Activated CD8-positive, alpha-beta T cell treated with anti-CD3 and anti-CD28 coated beads for 36 hours (primary cell): ENCODE measurements at places on chromosomes 16 and 17.

DNA sequence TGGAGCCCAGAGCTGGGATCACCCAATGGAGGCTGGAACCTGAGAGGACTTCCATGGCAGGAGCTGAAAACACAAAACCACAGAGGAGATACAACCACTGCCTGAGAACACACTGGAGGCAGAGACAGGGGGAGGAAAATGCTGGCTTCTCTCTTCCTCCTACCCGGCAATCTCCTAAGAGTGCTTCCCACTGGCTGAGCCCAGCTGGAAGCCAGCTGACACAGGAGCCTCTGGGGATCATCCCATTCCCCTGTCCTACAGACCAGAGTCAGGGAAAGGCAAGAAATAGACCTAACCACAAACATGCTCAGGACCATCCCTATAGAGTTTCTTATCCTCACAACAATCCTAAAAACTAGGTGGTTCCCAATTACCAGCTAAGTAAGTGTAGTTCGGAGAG is 112.4 kb upstream of the CDH5 start:
- DNase-seq: no peak
- no peaks in the 10 kb centered on the region for H3K4me1 ChIP-seq
- no peaks in the 10 kb centered on the region for H3K27me3 ChIP-seq
- H3K27ac ChIP-seq: no peak overlapping the region

DNA sequence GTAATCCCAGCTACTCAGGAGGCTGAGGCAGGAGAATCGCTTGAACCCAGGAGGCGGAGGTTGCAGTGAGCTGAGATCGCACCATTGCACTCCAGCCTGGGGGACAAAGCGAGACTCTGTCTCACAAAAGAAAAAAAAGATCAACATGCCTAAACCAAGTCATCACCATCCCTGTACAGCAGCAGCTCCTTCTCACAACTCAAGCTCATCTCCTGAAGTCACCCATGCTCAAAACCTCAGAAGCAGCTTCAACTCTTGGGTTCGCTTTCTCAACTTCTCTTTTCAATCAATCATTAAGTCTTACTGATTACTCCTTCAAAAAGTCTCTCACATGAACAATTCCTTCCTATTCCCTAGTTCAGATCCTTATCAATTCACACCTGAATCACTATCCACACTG is 31.3 kb downstream of the PHLPP2 start:
- peaks cover 2% of the 10 kb centered on the region for H3K4me1 ChIP-seq
- H3K4me3 ChIP-seq: no peak overlapping the region
- no peak overlapping the region for H3K27ac ChIP-seq
- peaks cover 6% of the 10 kb centered on the region for H3K36me3 ChIP-seq
- H3K27me3 ChIP-seq: no peaks in the 10 kb centered on the region
- DNase-seq: no peak

- no peaks in the 10 kb centered on the region for H3K27me3 ChIP-seq
- no peak within 1 kb of the TSS for H3K4me3 ChIP-seq
- H3K27ac ChIP-seq: no peak within 1 kb of the TSS
- H3K4me1 ChIP-seq: no peaks in the 10 kb centered on the region
Measured at GRCh38 chr16:57970970-57971369, at the start of gene CNGB1. TSS of gene CNGB1 (minus strand) at chr16:57971128. CDS start at chr16:57967286, 3,842 bp downstream.

GRCh38 chr17:47663912-47664623 is 14.3 kb downstream of the KPNB1 start:
- H3K36me3 ChIP-seq: peaks cover 68% of the 10 kb centered on the region
- peak overlapping the region; percentile 83 for H3K27ac ChIP-seq
- DNase-seq: peak; percentile 76
- no peaks in the 10 kb centered on the region for H3K27me3 ChIP-seq

- no peak overlapping the region for H3K27ac ChIP-seq
- H3K4me1 ChIP-seq: peaks cover 11% of the 10 kb centered on the region
- DNase-seq: no peak
- no peak overlapping the region for H3K4me3 ChIP-seq
Measured at GRCh38 chr17:56982312-56982711, 4.4 kb downstream of the SCPEP1 start.

GRCh38 chr16:81739503-81739902 is 39.6 kb upstream of the PLCG2 start:
- peaks cover 1% of the 10 kb centered on the region for H3K27me3 ChIP-seq
- no peak overlapping the region for H3K27ac ChIP-seq
- peaks cover 6% of the 10 kb centered on the region for H3K4me1 ChIP-seq
- no peak overlapping the region for H3K4me3 ChIP-seq
- no peak for DNase-seq

- no peaks in the 10 kb centered on the region for H3K27me3 ChIP-seq
- no peak for DNase-seq
- H3K27ac ChIP-seq: no peak overlapping the region
- H3K4me3 ChIP-seq: no peak overlapping the region
- peaks cover 14% of the 10 kb centered on the region for H3K36me3 ChIP-seq
Measured at GRCh38 chr16:29107299-29107698, 122.4 kb downstream of the LAT start.

- H3K4me1 ChIP-seq: no peaks in the 10 kb centered on the region
- no peak for DNase-seq
- no peak overlapping the region for H3K4me3 ChIP-seq
- no peaks in the 10 kb centered on the region for H3K27me3 ChIP-seq
- H3K27ac ChIP-seq: no peak overlapping the region
Measured at GRCh38 chr16:61500851-61501250, 535.4 kb downstream of the CDH8 start.

DNA sequence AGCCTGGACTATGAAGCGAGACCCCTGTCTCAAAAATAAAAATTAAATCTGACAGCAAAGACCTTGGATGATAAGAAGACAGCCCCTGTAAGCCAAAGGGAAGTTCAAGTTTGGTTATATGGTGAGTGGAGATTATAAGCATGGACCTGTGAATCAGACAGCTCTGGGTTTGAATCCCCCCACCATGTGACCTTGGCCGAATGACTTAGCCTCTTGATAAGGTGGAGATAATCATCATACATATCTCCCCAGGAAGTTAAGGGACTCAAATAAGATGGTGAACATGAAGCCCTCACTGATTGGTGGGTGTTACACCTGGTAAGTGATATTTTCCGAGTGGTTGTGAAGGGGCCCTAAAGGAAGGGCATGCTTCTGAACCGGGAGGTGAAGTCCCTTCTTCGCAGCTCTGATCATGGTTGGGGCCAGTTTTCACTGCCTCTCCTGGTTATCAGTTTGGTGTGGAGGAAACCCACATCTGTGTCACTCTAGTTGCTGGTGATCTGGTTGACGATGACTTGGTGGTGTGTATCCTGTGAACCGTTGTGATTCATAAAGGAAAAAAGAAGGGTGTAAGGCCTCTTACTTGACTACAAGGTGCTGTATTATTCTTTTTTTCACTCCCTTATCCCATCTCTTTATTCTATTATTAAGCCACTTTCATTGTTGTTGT is 61.7 kb upstream of the CLEC18A start:
- H3K27me3 ChIP-seq: no peaks in the 10 kb centered on the region
- peaks cover 20% of the 10 kb centered on the region for H3K36me3 ChIP-seq
- peak; percentile 6 for DNase-seq

- no peaks in the 10 kb centered on the region for H3K27me3 ChIP-seq
- no peak for DNase-seq
- H3K4me3 ChIP-seq: no peak overlapping the region
- H3K4me1 ChIP-seq: no peaks in the 10 kb centered on the region
Measured at GRCh38 chr16:76176153-76176552, 101.0 kb upstream of the CNTNAP4 start.

- peaks cover 31% of the 10 kb centered on the region for H3K36me3 ChIP-seq
- peak overlapping the region; percentile 88 for H3K4me3 ChIP-seq
- peaks cover 2% of the 10 kb centered on the region for H3K27me3 ChIP-seq
- DNase-seq: peak; percentile 84
Measured at GRCh38 chr17:75778861-75779249, 5.8 kb upstream of the UNK start.

DNA sequence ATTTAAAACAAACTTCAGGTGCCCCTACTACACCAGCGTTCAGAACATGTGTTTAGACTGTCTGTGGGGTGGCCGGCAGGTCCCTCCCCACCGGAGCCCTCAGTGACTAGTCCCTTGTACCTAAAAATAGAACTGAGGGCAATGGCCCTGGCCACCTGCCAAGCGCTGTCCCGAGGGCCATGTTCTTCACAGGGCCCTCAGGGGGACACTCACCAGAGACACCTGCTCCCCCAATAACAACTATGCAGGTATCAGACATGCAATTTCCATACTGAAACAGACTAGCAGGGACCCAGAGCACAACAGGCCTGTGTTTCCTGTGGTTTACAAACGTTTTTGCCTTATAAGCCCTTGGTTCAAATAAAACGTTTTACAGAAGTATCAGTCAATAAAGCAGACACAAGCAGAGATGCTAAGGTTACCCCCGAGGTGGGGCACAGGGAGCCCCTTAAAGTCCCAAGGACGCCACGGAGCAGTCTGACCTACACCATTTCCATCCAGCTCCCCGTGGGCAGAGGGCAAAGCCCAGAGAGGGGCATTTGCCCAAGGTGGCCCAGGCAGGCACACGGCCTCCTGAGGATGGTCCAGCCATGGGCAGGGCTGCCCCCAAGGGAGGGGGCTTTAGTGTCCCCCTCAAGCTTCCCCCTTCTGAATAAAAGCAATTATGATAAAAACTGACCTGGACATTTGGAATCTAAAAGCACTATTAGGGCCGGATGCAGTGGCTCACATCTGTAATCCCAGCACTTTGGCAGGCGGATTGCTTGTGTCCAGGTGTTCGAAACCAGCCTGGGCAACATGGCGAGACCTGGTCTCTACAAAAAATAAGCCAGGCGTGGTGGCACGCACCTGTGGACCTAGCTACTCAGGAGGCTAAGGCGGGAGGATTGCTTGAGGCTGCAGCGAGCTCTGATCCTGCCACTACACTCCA is 896 bp upstream of the MYLK3 start:
- H3K36me3 ChIP-seq: no peaks in the 10 kb centered on the region
- no peak overlapping the region for H3K4me3 ChIP-seq
- DNase-seq: no peak
- H3K4me1 ChIP-seq: no peaks in the 10 kb centered on the region
- H3K27ac ChIP-seq: no peak overlapping the region

DNA sequence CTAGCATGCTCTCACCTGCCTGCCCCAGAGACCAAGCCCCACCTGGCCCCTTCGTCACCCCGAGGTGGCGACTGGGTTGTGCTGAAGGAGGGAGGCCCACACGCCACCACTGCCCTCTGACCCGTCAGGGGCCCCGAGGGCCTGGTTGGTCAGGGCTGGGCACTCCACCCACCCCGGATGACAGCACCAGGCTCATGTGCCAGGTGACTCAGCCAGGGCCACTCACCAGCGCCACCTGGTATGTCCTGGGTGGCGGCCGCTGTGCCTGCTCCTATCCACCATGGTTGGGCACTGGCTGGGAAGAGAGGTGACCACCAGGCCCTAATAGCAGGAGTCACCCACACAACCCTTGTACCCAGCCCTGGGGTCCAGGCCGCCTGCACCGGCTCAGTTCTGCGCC is 68.9 kb downstream of the JPH3 start:
- H3K4me1 ChIP-seq: no peaks in the 10 kb centered on the region
- H3K27me3 ChIP-seq: no peaks in the 10 kb centered on the region
- no peak overlapping the region for H3K27ac ChIP-seq
- H3K4me3 ChIP-seq: no peak overlapping the region
- no peak for DNase-seq
- H3K36me3 ChIP-seq: no peaks in the 10 kb centered on the region

GRCh38 chr17:45277992-45278391 is 16.1 kb upstream of the SPATA32 start:
- H3K27ac ChIP-seq: peak overlapping the region; percentile 20
- H3K4me3 ChIP-seq: no peak overlapping the region
- no peak for DNase-seq
- no peaks in the 10 kb centered on the region for H3K27me3 ChIP-seq
- peaks cover 20% of the 10 kb centered on the region for H3K4me1 ChIP-seq
- H3K36me3 ChIP-seq: peaks cover 38% of the 10 kb centered on the region

DNA sequence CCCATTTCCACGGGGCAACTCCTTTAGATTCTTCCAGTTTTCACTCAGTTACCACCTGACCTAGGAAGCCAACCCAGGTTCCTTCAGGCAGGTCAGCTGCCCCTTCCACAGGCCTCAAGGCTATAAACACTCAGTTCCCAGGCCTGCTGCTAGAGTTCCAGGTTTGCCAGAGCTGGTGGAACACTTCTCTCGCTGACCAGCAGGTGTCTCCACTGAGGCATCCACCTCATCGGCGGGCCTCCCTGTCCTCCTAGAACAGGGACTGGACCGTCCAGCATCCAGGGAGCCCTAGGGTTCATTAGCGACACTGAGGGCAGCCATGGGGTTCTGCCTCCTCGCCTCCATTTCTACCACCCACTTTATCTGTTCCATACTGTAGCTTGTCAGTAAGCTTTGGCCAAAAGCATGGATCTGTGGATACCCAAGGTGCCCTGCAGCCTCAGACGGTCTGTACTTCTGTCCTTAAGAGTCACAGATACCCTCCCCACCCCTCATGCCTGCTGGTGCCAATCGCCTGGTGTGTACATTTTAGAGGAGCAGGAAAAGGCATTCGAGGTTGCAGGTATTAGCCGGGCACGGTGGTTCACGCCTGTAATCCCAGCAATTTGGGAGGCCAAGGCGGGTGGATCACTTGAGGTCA is 29.0 kb downstream of the PIMREG start:
- DNase-seq: peak; percentile 80
- no peaks in the 10 kb centered on the region for H3K27me3 ChIP-seq
- no peaks in the 10 kb centered on the region for H3K4me1 ChIP-seq
- no peak overlapping the region for H3K27ac ChIP-seq
- no peaks in the 10 kb centered on the region for H3K36me3 ChIP-seq
- H3K4me3 ChIP-seq: no peak overlapping the region

- no peak overlapping the region for H3K4me3 ChIP-seq
- H3K4me1 ChIP-seq: peaks cover 3% of the 10 kb centered on the region
- peak; percentile 31 for DNase-seq
- no peaks in the 10 kb centered on the region for H3K27me3 ChIP-seq
- no peaks in the 10 kb centered on the region for H3K36me3 ChIP-seq
Measured at GRCh38 chr16:28597692-28598261, 927 bp upstream of the SULT1A2 start.

- no peaks in the 10 kb centered on the region for H3K4me1 ChIP-seq
- no peak overlapping the region for H3K27ac ChIP-seq
- peaks cover 10% of the 10 kb centered on the region for H3K36me3 ChIP-seq
Measured at GRCh38 chr17:48127371-48128051, 19.9 kb downstream of the SNX11 start.

DNA sequence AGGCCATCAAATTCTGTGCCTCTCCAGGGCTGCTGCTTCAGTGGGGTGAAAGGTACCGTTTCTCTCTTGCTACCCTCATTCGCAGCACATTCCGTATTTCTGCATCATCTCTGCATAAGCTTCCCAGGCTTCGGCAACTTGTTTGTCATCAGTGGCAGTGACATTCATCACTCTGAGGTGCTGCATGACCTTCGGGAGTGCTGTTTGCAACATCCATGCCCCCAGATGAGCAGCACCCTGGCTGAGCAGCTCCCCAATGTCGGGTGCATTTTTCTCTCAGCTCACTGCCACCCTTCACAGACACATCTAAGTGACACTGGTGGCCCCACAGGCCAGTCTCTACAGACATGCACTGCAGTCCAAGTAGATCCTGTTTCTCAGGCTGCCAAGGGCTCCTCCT is 3.8 kb downstream of the CREBBP start:
- peaks cover 29% of the 10 kb centered on the region for H3K36me3 ChIP-seq
- peaks cover 69% of the 10 kb centered on the region for H3K4me1 ChIP-seq
- H3K4me3 ChIP-seq: no peak overlapping the region

GRCh38 chr16:48188449-48189102 is 32.8 kb upstream of the ABCC12 start:
- peaks cover 9% of the 10 kb centered on the region for H3K4me1 ChIP-seq
- H3K27me3 ChIP-seq: no peaks in the 10 kb centered on the region
- no peak for DNase-seq

GRCh38 chr17:62105357-62105756 is 40.3 kb upstream of the MED13 start:
- no peaks in the 10 kb centered on the region for H3K36me3 ChIP-seq
- H3K4me3 ChIP-seq: no peak overlapping the region
- H3K27me3 ChIP-seq: no peaks in the 10 kb centered on the region

- H3K4me3 ChIP-seq: no peak overlapping the region
- H3K27me3 ChIP-seq: no peaks in the 10 kb centered on the region
- no peaks in the 10 kb centered on the region for H3K4me1 ChIP-seq
- H3K36me3 ChIP-seq: no peaks in the 10 kb centered on the region
Measured at GRCh38 chr16:56888806-56889205, 23.8 kb downstream of the SLC12A3 start.
